ENCODE measurements at places on chromosomes 7 and 10.
A peak's percentile ranks its signal among the peaks of the same experiment; 100 is the strongest.

DNA sequence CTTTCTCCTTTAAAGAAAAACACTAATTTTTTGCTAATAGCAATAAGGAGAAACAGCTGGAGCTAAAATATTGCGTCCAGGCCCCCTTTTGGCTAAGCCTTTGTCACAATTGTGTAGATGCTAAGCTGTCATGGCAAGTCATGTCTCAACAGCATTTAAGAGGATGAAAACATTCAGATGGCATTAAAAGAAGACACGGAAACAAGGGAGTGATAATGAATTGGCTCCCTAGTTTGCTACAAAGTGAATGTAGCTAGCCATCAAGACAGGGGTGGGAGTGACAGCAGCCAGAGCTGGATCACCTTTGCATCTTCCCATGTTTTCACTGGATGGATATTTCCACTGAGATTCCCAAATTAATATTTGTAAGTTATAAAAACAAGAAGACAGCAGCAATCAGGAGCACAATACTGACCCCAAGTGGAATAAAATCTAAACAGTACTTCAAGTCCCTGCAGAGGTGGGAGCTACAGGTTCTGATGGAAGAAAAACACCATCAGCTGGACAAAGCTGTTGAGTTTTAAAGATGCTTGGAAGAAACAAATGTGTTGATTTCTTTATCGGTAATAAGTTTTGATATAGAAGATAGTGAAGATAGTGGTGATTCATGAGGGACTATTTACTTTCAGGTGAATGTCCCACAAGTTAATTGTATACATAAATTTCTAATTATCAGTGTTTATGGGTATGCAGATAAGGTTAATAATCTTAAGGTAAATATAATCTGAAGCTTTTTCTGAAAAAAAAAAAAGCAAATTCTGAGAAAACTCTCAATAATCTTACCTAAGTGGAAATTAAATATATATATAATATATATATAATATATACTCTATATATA lies 129.4 kb downstream of the SLC16A9 start:
- DNase-seq: no peak

DNA sequence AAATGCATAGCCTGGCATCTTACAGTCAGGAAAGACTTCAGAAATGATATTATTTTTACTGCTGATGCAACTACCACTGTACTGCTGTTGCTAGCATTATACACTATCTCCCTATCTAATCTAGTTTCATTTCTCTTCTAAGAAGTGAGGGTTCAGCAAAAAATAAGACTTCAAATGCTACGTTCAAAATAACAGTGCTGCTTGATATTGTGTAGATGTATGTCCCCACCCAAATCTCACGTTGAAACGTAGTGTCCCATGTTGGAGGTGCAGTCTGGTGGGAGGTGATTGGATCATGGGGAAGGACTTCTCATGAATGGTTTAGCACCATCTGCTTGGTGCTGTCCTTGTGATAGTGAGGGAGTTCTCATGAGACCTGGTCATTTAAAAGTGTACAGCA lies 129.4 kb downstream of the ANK3 start:
- DNase-seq: no peak

DNA sequence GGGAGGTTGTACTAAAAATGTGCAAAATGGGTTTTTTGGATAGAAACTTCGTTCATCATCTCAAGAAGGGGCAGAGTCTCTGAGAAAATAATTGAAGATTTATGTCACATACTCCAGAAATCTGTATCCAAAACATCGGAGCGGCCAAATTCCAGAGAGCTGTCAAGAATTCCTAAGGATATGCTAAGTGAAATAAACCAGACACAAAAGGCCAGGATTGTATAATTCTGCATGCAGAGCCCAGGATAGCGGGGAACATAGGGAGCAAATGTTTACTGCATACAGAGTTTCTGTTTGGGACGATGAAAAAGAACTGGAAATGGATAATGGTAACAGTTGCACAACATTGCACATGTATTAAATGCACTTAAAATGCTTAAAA lies 224.2 kb upstream of the AUTS2 start:
- no peak for DNase-seq

GRCh38 chr10:6514844-6515780 lies 65.0 kb downstream of the PRKCQ start:
- no peak for DNase-seq

DNA sequence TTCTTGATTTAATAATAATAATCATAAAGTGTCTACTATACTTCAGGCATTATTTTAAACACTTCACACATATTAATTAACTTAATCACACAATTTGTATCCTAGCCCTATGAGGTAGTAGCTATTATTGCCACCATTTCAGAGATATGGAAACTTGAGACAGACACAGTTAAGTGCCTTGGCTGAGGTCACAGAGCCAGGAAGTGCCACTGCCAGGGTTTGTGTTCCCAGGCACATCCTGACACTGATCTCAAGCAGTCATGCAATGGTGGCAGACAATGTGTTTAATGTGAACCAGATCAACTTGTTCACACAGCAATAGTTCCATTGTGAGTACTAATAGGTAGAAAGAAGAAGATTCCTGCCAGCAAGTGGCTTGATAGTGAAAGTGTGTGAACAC lies 666.0 kb downstream of the SUGCT start:
- DNase-seq: no peak

DNA sequence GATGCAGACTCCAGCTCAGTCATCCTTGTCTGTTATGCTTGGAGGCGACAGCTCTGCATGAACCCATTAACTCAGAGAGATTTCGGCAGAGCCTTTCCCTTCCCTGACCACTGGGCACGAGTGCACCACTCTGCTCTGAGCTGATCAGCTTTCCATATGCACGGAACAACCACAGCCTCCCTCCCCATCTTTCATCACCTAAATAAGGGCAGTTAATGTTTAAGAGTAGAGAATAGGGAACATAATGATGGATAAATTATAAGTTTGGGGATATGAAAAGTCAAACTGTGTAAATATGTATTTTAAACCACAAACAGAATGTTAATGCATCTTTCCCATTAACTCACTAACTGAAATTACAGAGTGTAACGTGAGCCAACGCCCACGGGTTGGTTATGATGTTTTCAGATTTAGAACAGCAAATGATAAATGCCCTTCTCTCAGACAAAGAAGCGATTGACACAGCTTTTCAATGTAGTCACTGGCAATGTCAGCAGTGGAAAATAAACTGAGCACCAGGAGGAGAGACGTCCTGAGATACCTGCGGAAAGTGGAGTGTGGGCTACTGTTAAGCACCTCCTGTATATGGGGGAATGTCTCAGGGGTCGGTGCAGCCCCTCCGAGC lies 658.2 kb downstream of the LRMDA start:
- DNase-seq: no peak

DNA sequence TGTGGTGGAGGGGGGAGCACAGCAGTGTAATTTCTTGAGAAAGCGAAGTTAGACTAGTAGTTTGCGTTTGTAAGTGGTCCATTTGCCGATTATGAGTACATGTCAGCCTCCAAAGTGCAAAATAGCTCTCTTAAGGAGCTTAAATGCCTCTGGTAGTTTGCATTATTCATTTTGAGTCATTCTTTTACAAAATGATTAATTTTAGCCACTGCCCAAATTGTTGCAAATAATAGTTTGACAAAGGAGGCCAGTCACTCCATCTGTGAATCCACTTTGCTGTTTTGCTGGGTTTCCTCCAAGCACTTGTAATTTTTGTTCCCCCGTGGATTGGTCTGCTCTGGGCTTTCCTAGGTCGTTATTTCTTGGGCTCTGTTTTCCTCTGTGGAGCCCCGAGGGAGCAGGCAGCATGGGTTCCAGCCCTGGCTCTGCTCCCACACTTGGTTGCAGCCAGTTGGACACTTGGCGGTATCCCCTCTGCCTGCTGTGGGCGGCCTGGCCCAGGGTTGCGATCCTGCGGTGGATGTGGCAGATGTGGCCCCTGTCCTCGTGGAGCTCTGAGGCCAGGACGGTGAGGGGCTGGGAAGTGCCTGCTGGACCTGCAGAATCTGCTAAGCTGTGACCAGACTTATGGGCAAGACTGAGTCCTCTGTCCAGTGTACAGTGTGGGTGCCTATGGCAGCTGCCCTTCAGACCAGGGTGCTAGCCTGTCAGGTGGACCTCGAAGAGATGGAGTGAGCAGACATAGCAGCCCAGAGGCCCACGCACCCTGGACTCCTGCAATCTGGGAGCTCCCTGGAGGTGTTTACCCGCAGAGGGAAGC lies 129.1 kb upstream of the BTBD16 start:
- DNase-seq: no peak

GRCh38 chr10:102312683-102313082 lies 67.4 kb downstream of the GBF1 start:
- DNase-seq: no peak

DNA sequence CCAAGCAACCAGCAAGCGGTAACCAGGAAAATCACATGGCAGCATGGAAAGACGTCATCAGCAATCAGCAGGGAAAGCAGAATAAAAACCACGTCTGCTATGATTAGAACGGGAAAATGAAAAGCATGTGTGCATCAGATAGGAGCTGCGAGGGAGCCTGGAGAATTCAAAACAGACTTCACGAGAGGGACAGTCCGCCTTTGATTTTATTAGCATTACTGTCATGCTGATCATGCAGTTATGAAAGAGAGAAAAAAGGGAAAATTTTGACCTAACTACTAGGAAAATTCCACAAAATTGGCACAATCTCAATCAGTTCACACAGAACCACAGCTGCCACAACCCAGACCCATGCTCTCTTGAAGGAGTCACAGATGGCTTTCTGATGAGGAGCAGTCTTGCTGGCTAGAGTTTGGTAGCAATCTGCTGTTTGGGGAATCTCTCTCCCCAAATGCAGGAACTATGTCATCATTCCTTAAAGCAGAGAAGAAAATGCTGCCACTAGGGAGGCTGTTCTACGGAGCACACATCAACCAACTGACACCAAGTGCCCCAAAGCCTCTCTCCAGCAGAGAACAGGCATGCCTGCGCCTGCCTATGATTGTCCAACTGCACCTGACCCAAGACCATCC lies 295.9 kb downstream of the TNS3 start:
- DNase-seq: no peak

GRCh38 chr7:44736896-44737295 lies 11.8 kb upstream of the ZMIZ2 start:
- DNase-seq: no peak

DNA sequence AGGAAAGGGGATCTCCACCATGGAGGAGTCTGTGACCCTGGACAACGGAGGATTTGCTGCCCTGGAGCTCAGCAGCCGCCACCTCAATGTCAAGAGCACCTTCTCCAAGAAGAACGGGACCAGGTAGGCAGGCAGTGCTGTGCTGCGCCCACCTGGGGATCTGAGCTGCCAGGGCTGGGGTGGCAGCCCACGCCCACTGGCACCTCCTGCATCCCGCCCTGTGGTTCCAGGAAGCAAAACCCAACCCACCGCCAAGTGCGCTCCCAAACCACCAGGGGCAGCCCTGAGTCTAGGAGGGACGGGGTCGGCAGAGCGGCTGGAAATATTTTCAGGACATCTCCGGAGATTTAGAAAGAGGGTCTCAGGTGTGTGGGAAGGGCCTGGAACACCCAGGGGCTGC lies 440.3 kb upstream of the FOXK1 start:
- DNase-seq: peak; percentile 58

GRCh38 chr7:33726582-33726981 lies 178.8 kb upstream of the BMPER start:
- DNase-seq: no peak

GRCh38 chr10:75530299-75530698 lies 98.9 kb downstream of the LRMDA start:
- no peak for DNase-seq

GRCh38 chr7:155426543-155427410 lies 31.2 kb upstream of the EN2 start:
- no peak for DNase-seq

- DNase-seq: no peak
Observed at GRCh38 chr10:119535837-119536507, 6.5 kb downstream of the RGS10 start.

GRCh38 chr10:102982296-102982695 lies 64.2 kb downstream of the CNNM2 start:
- no peak for DNase-seq

- no peak for DNase-seq
Observed at GRCh38 chr10:116708391-116708821, 34.0 kb downstream of the HSPA12A start.

DNA sequence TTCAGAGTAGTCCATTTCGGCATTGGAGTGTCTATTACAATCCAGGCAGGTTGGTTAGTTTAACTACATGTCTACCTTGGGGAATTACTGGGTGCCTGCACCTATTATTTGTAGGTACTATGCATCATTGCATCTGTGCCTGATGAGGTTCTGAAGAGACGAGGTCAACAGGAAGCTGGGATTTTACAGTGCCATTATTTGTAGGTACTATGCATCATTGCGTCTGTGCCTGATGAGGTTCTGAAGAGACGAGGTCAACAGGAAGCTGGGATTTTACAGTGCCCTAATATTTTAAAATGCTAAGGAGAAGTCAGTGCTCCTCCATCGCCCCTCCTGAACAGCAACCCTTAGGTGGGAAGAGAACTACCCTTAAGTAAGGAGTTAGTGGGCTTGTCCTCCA lies 41.7 kb downstream of the NPY start:
- DNase-seq: no peak

GRCh38 chr7:35348611-35349400 lies 94.9 kb upstream of the TBX20 start:
- DNase-seq: no peak

- DNase-seq: no peak
Observed at GRCh38 chr7:74231232-74231590, 21.4 kb downstream of the LAT2 start.

DNA sequence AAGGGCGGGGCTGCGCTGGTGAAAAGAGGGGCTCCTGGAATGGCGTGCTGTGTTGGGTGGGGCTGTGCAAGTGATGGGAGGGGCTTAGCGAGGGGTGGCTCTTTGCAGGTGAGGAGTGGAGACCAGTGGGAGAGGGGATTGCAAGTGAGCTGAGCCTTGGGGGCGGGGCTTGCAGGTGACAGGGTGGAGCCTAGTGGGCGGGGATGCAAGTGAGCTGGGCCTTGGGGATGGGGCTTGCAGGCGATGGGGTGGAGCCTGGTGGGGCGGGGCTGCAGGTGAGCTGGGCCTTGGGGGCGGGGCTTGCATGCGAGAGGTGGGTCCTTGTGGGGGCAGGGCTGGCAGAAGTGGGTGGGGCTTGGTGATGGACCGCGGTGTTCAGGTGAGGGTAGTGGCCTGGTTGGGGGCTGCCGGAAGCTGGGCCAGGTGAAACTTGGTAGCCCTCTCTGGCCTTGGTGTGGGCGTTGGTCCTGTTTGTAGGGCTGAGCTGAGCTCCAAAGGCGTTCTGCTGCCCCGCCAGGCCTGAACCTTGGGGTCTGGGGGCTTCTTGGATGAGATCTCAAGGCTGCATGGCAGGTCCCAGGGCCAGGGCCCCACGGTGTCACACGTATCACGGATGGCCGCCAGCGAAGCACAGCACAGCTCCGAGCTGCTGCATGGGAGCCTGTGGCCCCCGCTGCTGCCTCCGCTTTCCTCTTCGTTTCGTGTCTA lies 743 bp upstream of the PITRM1 start:
- peak; percentile 45 for DNase-seq

- no peak for DNase-seq
Observed at GRCh38 chr7:47511699-47512370, 70.1 kb downstream of the TNS3 start.

Measured in 8988T (cell line).